Foreskin keratinocyte (primary cell): ENCODE measurements at places on chromosomes 6 and 20. TPM values are rescaled to one million over a fixed set of nuclear protein-coding genes. Genes with fewer than 3 reads are reported as not detected.

Gene CLPSL2
- not detected in 2 replicates for total RNA-seq

Gene OLIG3
- not detected in 2 replicates for total RNA-seq

Gene QRSL1
- 13.7 and 14.7 TPM in 2 replicates for total RNA-seq

- DNase-seq = peak; percentile 34
Observed at GRCh38 chr20:21571841-21572690, 58.2 kb upstream of the NKX2-2 start.

- no peak for DNase-seq
Observed at GRCh38 chr6:133300896-133301295, 59.7 kb downstream of the EYA4 start.

DNA sequence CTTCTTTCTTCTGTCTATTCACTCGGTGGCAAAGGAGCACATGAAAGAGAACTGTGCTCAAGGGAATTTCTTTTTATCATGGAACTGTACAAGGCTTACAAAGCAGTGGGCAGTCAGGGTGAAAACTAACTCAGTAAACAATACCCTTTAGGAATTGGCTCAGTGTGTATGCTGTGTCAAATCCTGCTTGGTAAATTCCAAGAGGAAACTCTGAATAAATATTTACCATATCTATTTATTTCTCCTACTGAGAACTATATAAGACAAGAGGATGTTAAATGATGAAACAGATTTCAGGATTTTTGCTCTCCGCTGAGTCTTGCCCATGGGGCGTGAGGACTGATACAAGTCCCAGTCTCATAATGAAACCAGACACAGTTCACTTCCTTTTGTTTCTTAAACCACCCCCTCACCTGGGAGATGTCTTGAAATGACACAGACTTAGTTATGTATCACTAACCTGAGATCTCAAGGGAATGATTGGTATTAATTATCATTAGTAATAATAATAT, 188.8 kb downstream of the BACH2 start:
- DNase-seq = no peak

DNA sequence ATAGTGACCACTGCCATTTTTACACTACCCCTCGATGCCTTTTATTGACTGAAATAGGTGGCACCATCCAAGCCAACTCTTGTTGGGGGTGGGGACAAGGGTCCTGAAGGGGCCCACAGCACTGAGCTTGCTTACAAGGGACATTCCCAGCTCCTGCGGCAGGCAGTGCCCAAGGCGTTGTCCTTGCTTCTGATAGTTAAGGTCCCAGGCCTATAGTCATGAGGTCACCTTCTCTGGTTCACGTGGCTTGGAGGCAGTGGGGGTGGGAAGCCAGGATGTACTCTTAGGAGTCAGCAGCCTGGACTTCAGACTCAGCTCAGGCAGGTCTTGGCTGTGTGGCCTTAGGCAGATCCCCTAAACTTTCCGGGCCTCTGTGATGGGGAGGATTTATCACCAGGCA, 48.6 kb downstream of the TOX2 start:
- no peak for DNase-seq

- DNase-seq = no peak
Observed at GRCh38 chr6:53066874-53067706, 1.9 kb downstream of the FBXO9 start.

- DNase-seq = no peak
Observed at GRCh38 chr6:27242589-27243265, 4.8 kb upstream of the PRSS16 start.

DNA sequence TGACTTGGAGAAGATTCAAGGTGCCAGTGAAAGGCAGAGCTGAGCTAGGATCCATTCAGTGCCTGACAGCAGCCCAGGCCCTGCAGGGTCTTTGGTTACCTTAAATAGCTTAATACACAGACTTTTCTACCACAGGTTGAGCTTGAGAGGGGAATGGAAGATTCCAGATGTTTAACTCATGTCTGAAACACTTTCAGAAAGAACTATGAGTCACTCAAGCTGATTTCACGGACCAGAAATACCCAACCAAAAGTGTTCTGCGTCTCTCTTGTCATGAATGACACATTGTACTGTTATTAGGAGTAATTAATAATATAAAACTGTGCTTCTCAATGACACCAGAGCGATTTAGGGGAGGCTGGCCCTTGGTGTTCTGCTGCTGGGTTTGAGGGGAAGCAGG, 6.4 kb upstream of the PMEPA1 start:
- peak; percentile 69 for DNase-seq

- DNase-seq = peak; percentile 54
Observed at GRCh38 chr6:89970609-89971337, 76.5 kb downstream of the GJA10 start.

DNA sequence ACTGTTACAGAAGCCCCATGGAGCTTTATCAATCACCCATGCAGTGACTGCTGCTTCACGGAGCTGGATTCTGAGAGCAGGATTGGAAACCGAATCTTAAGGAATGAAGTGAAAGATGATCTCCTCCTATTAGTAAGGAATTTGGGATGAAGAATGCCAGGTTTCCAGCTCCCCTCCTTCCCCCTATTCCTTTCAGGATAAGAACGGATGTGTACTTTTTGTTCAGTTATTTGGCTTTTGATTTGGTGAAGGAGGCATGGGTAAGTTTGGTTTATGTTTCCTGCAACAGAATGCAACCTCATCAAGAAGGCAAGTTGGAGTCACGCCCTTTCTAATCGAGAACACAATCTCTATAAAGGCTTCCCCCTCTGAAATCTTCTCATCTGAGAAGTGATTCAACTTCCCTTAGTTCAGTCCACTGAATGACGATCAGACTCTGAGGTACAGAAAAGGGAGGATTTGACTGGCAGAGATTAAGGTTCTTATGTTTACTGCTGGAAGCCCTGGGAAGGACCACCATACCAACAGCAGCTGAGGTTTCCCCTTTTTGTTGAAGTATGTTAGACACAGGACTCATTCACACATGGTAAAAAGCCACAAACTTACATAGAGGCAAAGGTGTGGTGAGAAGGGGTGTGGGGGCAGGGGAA, 5.5 kb downstream of the ELMO2 start:
- no peak for DNase-seq

DNA sequence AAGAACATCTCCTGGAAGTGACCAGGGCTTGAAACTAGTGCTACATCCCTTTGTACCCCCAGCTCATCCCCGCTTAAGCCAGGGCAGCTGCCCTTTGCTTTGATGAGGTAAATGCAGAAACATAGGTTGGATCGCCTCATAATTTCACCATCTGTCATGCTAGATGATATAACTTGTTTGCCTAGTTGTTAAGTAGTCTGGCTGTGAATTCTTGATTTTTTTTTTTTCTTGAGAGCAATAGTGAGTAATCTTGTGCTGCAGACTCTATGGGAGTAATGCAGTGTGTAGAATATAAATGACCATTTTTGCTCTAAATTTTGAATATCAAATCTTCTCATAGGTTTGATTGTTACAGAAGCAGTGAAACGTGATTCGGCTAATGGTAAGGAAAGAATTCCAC, 4.1 kb downstream of the TRDN start:
- no peak for DNase-seq

GRCh38 chr6:147936703-147937470, 405.8 kb upstream of the SASH1 start:
- no peak for DNase-seq
